Suppressor macrophage treated with lipopolysaccharide for 4 hours (primary cell): ENCODE measurements at places on chromosomes 2 and 18.

- DNase-seq: no peak
Observed at GRCh38 chr2:138713069-138713496, 67.1 kb downstream of the NXPH2 start.

DNA sequence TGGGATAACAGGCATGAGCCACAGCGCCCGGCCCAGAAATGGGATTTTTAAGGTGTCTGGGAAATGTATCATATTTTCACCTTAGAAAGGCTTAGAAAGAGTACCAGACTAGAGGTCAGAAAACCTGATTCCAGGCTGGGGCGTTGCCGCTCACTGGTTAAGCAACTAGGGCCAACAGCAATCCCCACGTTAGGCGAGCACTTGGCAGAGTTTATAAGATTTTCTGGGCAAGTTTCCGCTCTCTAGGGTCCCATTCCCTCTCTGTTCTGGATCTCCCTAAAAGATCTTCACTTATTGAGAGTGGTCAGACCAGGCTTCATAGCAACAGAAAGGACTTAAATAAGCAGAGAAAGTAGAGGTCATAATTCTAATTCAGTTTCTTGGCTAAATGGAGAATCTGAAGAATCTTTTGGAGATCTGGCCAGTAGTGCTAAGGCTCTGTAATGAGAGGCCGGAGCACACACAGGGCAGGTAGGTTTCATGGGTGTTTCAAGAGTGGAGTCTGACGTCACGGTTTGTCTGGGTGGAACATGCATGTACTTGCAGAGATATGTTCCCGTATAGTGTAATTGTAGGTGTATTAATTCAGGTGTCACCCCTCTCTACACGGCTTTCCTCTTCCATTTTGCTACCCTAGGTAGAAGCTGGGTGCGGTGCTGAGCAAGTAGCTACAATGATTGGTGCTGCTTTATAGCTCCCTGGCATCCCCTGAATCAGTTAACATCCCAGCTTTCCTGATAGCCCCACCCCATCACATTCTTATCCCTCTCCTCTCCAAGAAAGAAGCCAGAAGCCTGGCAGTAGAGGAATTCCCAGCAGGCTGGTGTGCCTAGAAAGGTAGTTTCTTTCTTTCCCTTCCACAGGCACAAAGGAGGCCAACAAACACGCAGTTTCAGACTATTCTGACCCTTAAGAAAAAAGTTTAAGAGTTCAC, 4.4 kb upstream of the SMAD7 start:
- DNase-seq: no peak

- no peak for DNase-seq
Observed at GRCh38 chr18:58359218-58359617, 269.7 kb downstream of the ALPK2 start.

DNA sequence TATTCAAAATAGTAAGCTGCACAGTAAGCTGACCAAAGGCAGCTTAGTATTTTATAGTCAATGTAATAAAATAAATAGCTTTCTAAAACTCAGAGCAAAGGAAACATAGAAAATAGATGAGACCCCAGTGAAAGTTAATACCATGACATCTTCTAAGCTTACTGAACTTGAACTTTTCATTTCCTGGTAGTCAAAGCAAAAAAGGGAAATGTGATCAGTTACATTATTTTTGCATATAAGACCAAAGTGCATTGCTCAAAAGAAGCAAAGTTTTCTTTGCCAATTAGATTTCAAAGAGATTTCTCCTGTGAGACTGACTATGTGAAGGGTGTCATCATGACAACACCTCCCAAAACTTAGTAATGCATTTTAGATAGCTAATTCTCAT, 70.2 kb downstream of the MYO1B start:
- DNase-seq: peak; percentile 13

- DNase-seq: no peak
Observed at GRCh38 chr2:190794790-190795189, 85.8 kb upstream of the GLS start.

DNA sequence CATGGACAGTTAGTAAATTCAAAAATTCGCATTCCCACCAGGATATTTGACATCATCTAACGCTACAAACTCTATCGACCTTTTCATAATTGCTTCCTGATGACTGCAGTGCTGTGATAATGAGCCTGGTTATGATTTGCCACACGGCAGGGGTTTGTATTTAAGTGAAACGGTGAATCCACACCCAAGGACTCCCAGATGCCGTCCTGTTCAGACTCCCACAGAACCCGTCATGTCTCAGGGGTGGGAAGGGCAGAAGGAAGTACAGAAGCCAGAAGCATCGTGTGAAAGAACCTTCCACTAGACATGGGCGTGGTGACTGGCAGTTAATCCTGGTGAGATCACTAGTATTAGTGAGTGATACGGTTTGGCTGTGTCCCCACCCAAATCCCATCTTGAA, 91.2 kb upstream of the TMEM18 start:
- DNase-seq: no peak

DNA sequence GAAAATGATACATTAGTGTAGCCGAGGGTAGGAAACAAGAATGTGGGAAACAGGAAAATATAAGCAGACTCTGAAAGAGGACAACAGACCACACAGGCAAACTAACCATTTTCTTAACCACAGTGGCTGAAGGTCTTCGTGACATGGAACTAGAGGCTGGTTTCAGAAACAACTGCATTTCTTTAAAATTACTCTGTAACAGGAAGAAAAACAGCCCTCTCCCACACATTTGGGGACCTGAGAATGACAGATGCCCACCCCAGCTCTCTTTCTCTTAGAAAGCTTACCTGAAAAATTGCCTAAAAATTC, 13.8 kb upstream of the SLC25A52 start:
- DNase-seq: no peak

GRCh38 chr18:8480506-8481328, 128.5 kb upstream of the RAB12 start:
- DNase-seq: no peak

GRCh38 chr18:864872-865273, 39.8 kb upstream of the ADCYAP1 start:
- peak; percentile 74 for DNase-seq

DNA sequence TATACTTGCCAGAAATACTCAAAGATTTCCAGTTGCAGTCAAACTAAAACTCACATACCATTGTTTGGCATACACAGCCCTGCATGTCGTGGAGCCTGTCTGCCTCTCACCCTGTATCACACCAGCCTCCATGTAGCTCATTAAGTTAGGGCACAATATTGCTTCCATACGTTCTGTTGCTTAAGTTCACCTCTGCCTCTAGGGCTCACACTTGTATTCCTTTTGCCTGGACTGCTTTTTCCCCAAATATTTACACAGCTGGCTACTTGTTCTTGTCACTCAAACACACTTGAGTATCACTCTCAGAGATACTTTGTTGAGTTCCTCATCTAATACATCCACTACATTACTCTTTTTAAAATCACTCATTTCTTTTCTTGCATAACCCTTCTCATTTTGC, 83.1 kb downstream of the PTH2R start:
- DNase-seq: no peak

- DNase-seq: no peak
Observed at GRCh38 chr2:61247204-61247812, 85.3 kb downstream of the C2orf74 start.

GRCh38 chr2:40181855-40182254, 270.0 kb downstream of the SLC8A1 start:
- DNase-seq: no peak

DNA sequence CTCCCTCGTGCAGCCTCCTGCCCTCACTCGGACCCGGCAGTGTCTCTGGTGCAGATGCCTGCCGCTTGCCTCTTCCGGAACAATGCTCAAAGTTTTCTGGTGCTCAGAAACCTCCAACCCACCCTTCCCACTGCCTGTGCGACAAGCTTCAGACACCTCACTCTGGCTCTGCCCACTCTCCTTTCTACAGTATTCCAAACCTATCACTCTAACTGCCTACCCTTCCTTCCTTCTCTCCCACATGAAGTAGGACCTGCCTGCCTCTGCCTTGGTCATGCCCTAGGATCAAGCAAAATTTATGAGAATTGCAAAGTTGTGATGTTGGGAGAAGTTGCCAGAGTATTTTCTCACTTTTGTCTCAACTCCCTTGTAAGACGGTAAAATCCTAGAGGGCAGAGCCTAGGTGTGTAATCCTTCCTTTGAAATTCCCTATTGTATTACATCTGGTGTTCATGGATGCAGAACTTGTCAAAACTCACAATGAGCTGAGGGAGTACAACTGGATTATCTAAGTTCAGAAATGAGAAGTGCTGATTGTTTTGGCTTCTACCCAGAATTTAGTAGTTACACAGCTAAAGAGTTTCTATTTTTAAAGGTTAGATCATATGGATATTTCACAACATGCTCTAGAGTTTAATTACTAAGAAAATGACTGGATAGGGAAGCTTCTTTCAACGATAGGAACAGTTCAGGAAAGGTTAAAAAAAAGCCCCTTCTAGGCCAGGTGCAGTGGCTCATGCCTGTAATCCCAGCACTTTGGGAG, 7.2 kb downstream of the NPC1 start:
- peak; percentile 85 for DNase-seq

DNA sequence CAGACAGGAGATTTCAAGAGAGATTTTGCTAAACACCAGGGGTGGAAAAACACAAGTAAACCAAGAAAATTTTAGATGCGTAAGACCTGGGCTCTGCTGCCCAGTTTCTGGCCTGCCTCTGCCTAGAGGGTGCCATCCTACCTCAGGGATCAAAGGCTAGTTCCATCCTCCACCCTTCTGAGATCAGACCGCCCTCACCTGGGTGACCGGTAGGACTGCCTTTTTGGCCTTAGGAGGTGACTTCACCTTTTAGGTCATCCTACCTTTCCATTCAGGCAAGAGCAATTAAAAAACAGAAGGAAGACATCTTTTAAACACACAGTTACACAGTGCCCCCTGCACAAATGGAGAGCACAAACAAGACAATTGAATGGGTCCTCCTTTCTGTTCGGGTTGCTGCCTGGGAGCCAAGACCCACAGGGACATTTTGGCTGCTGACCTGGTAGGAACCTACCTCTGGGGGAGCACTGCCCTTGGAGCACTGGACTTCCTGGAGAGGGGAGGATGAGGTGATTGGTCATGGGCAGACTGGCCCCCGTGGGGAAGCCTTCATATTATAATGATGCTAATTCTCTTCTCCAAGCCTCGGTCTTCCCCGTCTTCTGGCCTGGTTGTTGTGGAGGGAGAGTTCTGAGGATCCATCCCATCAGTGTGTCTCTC, 3.1 kb downstream of the PSD4 start:
- no peak for DNase-seq

GRCh38 chr2:167678158-167678557, 569.2 kb downstream of the STK39 start:
- no peak for DNase-seq

DNA sequence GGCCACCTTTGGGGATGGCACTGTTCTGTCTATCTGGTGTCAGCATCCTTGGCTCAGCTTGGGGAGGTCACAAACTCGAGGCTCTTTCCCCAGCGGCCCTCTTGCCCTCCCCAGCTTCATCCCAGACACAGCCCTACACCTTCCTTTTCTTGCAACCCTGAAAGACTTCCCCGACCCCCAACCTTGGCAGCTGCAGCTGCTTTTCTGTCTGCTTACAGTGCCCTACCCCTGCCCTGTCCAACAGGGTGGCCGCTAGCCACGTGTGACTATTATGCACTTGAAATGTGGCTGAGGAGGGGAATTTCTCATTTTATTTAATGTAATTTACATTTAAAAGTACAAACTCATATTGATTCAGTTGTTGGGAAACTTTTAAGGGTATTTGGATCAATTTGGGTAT, 41.3 kb downstream of the NGEF start:
- DNase-seq: no peak

DNA sequence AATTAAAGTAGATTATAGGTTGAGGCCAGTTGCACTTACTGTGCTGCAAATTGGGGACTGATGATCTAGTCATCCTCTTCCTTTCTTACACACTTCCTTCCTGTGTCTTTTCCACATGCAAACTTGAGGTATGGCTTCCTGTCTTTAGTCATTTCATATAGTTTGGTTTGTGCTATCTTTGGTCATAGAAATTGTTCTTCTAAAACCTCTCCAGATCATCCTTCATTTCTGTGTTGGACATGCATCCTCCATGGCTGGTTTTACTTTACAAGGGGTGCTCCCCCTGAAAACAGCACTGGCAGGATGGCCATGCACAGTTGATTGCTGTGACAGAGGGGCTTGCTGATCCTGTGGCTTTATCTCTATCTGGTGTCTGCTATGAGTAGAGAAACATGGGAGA, 36.5 kb downstream of the MGAT5 start:
- no peak for DNase-seq

- peak; percentile 94 for DNase-seq
Observed at GRCh38 chr2:69643602-69644505, at the start of gene AAK1. TSS of gene AAK1 (minus strand) at chr2:69643739. CDS start at chr2:69643040, 699 bp downstream.

DNA sequence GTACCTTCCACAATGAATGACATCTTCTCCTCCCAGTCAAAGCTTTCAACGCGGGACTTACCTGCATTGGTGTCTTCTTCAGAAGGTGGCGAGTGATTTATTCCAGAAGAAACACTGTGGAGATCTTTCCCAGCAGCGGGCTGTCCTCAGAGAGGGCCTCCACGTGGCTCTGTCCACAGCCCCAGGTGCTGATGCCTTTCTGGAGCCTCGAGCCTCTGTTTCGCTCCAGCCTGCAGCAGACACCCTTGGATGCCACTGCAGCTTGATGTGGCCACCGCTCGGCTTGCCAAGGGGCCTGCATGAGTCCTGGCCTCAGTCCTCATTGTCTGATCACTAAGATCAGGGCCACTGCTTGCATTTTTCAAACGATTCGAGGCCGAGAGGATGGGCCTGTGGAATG, 46.6 kb upstream of the GALR1 start:
- no peak for DNase-seq

GRCh38 chr2:53347269-53347668, 420.3 kb upstream of the CHAC2 start:
- no peak for DNase-seq

DNA sequence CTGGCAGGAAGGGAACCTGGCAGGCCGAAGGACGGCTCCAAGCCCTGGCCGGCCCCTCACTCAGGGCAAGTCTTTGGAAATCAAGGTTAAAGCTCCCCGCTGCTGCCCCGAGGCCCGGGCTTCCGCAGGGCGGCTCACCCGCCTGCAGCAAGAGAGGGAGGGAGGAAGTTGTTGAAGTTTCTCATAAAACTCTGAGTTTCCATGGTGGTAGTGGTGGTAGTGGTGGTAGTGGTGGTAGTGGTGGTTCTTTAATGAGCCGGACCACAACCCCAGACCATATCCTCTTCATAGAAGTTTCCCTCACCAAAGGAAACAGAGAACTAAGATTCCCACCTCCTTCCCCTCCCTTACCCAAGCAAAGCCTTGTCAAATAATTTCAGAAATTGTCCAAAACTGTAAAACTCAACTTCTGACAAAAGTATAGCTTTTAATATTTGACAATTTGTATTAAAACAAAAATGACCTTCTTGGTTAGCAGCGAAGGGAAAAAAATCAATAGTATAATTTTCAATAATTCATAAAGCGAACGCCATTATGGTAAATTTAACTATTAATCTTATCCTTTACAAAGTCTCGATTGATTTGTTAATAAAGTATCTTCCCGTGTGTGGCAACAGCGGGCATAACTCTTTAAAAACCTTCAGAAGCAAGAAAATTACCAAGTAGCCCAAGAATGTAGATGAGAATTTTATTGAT, 1.5 kb upstream of the HOXD10 start:
- no peak for DNase-seq
